ENCODE measurements at places on chromosomes 1 and 21.

DNA sequence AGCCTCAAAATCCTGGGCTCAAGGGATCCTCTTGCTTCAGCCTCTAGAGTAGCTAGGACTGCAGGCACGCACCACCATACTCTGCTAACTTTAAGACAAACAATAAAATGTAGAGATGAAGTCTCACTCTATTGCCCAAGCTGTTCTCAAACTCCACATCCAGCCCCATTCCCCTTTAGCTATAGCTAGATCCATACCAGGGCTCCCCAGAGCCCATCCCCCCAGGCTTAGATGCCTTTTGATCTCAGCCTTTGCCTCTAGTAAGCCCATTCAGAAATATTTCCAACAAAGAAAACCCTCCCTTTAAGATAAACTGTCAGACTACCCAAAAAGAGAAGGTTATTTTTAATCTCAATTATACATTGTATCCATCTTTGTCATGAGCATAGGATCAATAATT, 325.4 kb downstream of the CHRM3 start:
- DNase-seq: no peak

- no peak for DNase-seq
These were observed 25.7 kb upstream of the ATP2B4 start for GRCh38 chr1:203600782-203601513.

- DNase-seq: no peak
These were observed 253.0 kb downstream of the FGGY start for GRCh38 chr1:59549903-59550302.

DNA sequence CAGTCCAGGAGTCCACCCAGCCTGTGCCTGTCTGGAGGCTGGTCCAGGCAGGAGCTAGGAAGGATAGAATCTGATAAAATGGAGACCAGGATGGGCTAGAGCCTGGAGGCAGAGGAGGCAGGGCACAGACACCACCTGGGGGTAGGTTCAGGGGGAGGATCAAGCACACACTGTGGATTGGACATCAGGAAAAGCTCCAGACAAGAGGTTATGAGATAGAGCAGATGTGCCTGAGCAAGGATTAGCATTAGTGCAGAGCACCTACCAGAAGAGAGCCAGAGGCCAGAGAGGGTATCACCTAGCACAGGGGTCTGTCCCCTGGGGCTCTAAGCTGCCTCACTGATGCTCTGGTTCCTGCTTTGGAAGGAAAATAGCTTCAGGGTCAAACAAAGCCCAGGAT, 216.7 kb upstream of the ZC3H12A start:
- no peak for DNase-seq

- DNase-seq: no peak
These were observed 107.3 kb downstream of the UCHL5 start for GRCh38 chr1:192951691-192952460.

DNA sequence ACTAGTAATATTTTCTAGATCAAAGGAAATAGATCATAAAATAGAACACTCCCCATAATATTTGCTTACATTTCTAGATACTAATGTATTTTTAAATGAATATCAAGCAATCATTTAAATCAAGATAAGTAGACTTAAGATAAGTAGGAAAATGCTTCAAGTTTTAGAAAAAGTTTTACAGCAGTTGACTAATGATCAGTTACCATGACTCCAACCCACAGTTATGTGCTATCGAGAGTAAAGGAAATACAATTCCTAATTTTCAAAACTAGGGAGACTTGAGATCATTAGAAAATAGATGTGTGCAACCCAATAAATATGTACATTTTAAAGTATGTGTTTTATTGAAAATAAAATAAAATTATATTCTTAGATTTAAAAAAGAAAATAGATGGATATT, 95.0 kb downstream of the DENND1B start:
- no peak for DNase-seq

DNA sequence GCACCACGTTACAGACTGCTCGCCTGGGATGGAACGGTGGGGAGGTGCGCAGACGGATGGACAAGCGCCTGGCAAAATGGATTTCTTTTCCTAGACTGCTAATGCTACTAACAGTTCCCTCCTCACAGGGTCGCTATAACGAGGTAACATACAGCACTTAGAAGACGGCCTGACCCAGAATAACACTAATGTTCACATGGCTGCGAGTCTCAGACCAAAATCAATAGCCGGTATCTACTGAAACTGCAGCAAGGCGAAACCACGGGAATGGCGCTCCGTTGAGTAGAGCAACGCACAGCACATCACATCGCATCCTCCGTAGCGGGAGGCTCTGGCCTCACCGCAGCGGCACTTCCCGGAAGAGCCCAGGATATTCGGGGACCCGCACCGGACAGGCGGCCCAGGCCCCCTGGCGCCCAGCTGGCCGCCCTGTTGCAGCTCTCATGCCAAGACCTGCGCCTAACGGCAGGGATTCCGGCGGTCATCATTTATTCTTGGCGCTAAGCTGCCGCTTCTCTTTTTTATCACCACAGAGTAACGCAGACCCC, 46.6 kb downstream of the VPS26C start:
- no peak for DNase-seq

- no peak for DNase-seq
These were observed 124.0 kb upstream of the CSF3R start for GRCh38 chr1:36606641-36607262.

- no peak for DNase-seq
These were observed 3.3 kb downstream of the DNAH14 start for GRCh38 chr1:224932607-224933249.

GRCh38 chr1:84225646-84226045, 75.9 kb upstream of the SAMD13 start:
- DNase-seq: no peak

GRCh38 chr1:61434276-61434675, 290.7 kb downstream of the TM2D1 start:
- no peak for DNase-seq

GRCh38 chr1:147162093-147162492, 10.2 kb downstream of the PRKAB2 start:
- DNase-seq: no peak

DNA sequence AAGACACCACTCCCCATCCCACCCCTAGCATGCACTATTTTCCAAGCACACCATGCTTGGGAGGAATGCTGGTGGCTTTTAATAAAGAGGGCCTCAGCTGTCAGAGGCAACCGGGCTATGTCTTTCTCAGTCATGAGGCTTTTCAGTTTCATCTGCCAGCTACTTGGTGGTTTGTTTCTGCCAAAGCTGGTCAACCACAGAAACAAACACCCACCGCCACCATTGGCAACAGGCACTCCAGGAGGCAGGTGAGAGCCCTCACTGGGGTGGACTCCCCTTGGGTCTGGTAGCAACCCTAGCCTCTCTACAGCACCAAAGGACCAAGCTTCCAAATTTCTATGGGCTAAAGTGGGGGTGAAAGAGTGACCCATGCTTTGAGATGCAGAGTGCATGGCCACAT, 54.3 kb upstream of the CD1D start:
- no peak for DNase-seq

GRCh38 chr1:65958561-65959350, 166.1 kb downstream of the PDE4B start:
- DNase-seq: no peak

DNA sequence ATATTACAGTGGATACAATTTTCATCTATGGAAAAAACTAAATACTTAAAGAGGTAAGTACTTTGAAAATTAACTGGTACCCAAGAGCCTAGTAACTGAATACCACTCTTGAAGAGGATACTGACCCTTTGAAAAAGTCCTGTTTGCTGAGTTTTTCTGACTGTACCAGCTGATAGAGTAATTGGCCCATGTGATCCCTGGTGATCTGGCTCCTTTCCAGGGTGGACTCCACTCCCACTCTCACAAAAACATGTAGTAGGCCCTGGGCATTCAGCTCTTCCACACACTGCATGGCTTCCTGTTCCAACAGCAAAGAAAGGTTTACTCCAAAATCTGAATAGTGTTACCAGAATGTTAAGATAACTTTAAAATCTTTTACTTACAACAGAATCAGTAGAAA, 53.6 kb upstream of the HP1BP3 start:
- peak; percentile 9 for DNase-seq

GRCh38 chr1:43925846-43926245, 7.8 kb upstream of the ARTN start:
- DNase-seq: no peak

DNA sequence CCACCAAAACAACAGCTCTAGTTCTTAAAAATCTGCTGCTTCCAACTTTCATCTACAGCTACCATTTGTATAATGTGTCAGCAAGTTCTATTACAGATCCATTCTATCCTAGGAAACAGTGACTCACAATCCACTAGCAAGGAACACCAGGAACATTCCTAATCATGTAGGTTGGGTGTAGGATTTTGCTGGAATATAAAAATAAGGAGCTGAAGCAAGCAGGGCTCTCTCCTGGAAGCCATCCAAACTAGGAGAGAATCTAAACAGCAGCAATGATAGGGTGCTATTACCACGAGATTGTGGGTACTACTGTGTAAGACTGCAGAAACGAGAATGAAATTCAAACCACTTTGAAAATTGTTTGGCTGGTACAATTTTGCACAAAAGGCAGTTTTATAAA, 135.0 kb downstream of the PTPN14 start:
- peak; percentile 23 for DNase-seq

DNA sequence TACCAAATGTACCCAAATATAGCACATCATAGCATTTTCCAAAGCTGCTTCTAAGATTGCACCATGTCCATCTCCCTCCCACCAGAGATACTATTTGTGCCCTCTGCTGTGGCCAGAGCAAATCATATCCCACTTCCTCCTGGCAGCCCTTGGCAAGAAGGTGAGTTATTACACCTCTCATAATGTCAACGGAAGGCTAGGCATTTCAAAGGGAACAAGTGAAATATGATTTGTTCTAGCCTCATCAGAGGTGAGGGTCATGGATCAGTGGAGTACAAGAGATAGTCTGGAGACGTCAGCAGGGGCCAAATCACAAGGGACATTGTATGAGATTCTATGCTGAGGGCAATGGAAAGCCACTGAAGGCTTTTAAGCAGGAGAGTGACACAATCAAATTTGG, 90.2 kb upstream of the BCAR3 start:
- no peak for DNase-seq

GRCh38 chr1:54892586-54892985, 5.6 kb upstream of the DHCR24 start:
- no peak for DNase-seq

DNA sequence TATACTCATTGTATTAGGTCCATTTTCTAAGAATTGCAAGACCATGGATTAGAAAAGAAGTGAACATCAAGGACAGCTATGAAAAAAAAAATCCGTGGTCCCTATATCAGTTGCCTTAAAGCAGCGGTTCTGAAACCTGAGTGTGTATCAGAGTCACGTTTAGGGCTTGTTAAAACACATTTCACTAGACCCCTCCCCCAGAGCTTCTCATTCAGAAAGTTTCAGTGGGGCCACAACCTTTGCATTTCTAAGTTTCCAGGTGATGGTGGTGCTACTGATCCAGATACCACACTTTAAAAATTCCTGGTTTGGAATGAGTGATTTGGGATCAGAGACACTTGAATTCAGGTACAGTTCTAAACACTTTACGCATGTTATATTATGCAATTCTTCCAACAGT, 96.1 kb upstream of the PRMT6 start:
- DNase-seq: no peak

- DNase-seq: no peak
These were observed 16.1 kb downstream of the EIF2B3 start for GRCh38 chr1:44970317-44970716.

DNA sequence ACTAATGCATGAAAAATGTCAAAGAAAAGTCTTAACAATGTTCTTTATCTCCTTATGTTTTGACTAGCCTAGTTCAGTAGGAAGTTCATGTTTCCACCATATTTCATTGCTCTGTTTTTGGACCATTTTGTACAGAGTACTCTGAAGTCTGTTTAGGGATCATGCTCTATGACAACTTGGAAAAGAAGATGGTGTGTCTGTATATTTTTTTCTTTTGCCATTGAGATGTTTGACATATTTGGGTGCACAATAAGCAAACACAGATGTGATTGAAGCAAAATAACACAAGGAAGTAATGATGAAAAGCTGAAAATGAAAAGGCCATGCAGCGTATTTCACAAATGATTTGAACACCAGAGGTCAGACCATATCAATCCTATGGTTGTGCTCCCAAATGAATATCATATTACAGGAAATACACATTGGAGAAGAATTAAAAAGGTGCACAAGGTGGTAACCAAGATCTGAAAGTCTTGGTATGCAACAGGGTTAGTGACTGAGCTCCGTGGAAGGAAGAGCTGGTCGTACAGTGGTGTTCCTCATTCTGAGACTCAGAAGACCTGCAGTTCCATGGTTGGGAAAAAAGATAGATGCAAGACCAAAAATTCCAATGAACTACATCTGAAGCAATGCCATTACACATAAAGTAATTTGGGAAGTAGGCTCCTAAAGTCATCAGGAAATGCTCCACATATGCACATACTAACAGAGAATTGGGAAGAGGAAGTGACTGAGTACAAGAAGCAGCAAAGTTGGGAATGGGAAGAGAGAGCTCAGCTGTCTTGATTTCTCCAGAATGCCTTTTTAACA, 463.5 kb downstream of the LMO4 start:
- no peak for DNase-seq

GRCh38 chr1:145849356-145850160, 4.1 kb downstream of the NUDT17 start:
- no peak for DNase-seq
